ENCODE measurements at places on chromosomes 1 and 21.

DNA sequence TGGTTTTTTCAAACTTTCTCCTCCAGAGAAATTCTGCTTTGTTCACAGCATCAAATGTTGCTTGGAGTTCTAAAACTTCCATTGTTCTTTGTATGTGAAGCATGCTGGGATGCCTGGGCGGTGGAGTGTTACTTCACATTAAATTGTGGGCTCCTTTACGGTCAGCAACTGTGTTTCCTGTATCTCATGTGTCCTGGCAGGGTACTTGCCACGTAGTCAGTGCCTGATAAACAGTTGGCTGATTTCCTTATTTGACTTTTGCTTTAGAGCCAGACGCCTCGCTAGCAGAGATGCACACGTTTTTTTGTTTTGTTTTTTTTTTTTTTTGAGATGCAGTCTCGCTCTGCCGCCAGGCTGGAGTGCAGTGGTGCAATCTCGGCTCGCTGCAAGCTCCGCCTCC is 96.7 kb downstream of the UCK2 start:
- DNase-seq = no peak

- DNase-seq = no peak
Measured at GRCh38 chr1:200886594-200886993, 8.1 kb upstream of the INAVA start.

GRCh38 chr1:236156512-236157208 is 14.3 kb downstream of the GPR137B start:
- peak; percentile 23 for DNase-seq

- DNase-seq = no peak
Measured at GRCh38 chr21:43687566-43688399, 28.4 kb downstream of the RRP1B start.

Measured in activated T-cell treated with anti-CD3 and anti-CD28 coated beads for 48 hours (primary cell).